T-helper 22 cell (primary cell): ENCODE measurements at places on chromosomes 11 and 22.

DNA sequence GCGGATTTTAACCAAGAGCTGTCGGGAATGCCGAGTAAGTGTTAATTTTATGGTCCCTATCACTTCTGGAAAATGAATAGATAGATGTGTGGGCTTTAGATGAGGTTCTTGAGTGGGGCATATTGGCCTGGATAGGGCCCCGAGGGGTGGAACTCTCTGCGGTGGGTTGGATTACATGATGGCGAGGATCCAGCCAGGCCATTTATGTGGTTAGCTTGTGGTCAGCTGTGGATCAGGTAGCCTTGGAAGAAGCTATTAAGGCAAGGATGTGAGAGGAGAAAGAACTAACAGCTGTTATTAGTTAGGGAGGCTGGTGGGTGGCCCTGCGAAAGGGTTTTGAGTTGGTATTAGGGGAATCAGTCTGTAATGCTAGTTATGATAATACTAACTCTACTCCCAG, 268.4 kb downstream of the NELL1 start:
- no peak for DNase-seq

GRCh38 chr11:2207212-2207611, 35.6 kb upstream of the TH start:
- DNase-seq, result no peak

- DNase-seq, result no peak
Observed at GRCh38 chr11:61610905-61611304, 30.0 kb upstream of the SYT7 start.

- DNase-seq, result no peak
Observed at GRCh38 chr11:15835788-15836411, 520.4 kb downstream of the SOX6 start.

DNA sequence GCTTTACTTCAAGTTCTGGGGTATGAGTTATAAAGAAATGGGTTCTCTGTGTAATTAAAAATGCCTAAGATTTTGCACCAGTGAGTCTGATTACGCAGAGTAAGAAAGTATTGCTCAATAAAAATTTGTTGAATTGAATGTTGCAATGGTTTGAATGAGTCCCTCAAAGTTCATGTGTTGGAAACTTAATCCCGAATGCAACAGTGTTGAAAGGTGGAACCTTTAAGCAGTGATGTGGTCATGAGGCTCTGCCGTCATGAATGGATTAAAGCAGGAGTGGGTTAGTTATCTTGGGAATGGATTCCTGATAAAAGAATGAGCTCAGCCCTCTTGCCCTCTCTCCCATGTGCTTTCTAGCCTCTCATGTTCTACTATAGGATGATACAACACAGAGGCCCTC, 52.6 kb upstream of the SESN3 start:
- DNase-seq, result no peak

- no peak for DNase-seq
Observed at GRCh38 chr11:82906236-82906635, 4.7 kb downstream of the DDIAS start.

DNA sequence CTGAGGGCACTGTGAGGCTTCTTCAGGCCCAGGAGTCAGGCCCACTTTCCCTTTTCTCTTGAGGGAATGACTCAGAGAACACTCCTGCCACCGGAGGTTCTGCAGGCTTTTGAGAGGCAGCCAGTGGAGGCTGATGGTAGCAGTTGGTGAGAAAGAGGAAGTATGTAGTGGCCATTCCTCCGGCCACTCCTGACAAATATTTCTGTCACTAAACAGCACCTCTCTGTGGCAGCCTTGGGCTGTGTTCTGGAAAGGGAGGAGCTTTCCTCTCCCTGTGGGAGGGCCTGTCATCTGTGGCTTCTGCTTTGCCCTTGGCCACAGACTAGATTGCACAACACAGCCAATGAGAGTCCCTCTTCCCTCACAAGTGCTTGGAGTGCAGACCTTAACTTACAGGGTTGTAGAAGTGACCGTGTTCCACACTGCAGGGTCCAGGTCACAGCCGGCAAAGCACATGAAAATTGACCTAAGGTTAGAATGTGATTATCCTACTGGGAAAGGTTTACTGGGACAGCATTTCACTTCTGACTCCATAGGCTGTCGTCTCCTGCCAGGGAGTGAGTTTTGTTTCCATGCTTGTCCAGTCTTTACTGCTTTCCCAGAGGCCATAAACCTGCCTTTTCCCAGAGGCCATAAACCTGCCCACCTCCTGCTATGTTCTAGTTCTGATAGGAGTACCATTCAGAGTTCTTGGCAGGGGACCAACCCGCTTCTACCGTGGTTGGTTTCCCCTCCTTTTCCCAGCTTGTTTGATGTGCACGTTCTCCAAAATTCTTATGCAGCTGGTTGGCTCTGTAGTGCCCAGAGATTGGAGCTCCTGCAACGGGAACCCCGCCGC, 33.3 kb downstream of the MARK2 start:
- DNase-seq, result no peak

GRCh38 chr22:28032861-28033260, 113.8 kb upstream of the PITPNB start:
- DNase-seq, result no peak

DNA sequence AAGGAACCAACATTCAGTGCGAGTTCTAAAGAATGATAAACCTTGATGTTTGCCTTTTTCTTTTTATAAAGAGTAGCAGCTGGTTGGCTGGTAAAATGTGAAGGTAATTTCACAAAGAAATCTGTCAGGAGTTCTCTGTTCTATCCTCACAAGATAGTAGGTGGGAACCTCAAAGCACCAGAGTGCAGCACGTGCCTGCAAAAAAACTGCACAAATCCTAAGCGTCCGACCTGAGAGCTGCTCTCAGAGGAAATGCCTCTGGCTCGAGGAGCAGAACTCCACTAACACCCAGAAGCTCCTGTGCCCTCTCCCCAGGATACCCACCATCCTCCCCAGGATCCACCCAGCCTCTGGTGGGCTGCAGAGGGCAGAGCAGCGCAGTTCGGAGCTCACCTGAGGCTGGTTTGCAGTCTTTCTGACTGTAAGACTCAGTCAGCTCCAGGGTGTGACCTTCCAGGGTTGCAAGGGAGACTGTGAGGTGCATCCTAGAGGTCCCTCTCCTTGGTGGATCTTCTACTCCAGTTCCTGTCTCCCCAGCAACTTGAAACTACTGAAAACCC, 23.5 kb downstream of the PRDM10 start:
- no peak for DNase-seq

DNA sequence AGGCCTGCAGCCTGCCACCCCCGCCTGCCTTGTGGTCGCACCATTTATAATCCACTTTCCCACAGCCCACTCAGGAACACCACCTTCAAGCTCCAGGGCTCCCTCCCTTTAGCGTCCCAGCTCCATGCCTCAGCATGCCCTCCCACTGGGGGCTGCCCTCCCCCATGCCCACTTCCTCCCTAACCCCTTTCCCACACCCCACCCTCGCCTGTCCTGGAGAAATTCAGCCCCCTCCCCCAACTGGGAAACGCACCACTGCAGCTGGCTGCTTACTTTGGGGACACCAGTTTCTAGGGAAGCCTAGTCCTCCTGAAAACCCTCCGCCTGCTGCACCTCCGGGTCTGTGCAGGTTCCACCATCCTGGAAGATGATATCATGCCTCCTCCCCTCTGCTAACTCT, 3.4 kb upstream of the YPEL1 start:
- DNase-seq, result no peak

DNA sequence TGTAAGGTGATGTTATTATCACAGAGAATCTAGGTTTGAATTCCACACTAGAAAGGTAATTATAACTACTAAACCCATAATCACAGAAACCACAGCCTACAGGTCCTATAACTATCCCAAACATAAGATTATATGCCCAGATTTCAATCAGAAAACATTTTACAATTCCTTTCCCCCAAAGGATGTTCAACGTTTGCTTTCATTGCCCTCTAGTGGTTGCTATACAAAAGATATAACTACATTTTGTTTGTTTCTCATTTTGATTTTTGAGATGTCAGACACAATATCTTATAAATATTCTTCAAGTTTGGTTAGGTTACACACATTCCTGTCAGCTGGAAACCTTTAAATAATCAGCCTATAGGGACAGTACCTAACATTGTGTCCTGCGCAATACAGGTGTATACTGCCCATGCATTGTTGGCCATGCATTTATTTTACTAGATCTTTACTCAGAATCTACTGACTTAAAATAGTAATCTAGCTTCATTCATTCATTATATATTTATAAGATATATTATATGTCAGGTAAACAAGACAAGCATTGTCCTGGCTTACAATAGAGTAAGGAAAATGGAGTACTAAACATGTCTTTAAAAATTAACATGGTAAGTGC, 530.5 kb upstream of the CCDC90B start:
- no peak for DNase-seq

DNA sequence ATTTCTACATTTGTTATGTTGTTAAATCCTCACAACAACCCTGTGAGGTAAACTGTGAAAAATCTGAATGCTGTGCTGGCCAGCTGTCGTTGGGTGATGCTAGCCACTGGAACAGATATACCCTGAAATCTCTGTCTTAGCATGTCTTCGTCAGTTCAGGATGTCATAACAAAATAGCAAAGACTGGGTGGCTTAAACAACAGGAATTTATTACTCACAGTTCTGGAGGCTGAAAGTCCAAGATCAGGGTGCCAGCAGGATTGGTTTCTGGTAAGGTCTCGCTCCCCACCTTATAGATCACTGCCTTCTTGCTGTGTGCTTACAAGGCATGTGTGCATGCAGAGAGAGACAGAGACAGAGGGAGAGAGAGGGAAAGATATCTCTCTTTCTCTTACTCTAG, 211.7 kb downstream of the C11orf91 start:
- DNase-seq, result no peak

DNA sequence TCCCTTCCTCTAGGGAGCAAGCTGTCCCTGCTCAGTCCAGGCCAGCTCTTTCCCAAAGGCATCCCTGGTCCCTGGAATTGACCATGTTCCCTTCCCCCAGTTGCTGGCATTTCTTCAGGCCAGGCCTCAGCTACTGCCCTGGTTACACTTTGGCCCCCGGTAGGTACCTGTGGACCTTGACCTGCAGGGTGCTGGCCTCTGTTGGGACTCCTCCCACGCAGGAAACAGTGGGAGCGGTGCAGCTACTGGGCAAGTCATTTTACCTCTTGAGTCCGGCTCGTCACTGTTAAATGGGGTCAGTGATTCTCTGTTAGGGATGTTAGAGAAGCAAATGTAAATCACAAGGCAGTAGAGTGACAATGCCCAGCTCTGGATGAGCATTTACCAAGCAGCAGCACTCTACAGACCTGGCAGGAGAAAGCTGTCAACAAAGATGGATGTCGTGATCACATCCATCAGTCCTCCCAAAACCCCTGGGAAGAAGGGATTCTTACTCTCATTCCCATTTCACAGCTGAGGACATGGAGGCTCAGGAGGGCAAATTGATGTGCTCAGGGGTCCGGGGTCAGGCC, 16.9 kb downstream of the MYO7A start:
- DNase-seq, result no peak

- DNase-seq, result no peak
Observed at GRCh38 chr11:72411623-72412419, 22.5 kb downstream of the CLPB start.

DNA sequence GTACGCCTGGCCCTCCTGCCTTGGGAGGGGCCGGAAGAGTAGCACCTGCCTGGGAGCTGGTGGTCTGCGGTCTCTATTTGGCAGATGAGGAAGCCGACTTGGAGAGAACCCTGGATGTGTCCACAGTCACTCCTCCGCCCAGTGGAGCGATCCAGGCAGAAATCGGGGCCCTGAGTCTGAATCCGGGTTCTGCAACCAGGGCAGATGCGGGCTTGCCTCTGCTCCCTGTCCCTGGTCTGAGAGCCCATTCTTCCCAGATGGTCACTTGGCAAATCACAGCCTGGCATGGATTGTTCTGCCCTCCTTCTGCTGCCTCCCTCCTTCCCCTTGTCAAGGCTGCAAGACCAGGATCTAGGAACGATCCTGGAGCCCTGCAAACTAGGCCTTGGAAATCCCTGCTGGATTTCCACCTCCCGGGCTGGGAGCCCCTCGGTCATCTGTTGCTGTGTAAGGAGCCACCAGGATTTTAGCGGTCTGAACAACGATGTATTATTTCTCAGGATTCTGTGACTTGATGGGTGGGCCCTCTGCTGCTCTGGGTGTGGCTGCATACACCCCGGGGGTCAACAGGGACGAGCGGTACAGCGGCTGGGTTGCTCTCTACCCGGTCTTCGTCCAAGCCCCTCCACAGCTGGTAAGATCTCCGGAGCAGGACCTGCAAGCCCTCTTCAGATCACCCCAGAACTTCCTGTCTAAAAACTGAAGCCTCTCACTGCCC, 2.0 kb upstream of the ASCL2 start:
- no peak for DNase-seq

GRCh38 chr11:75946531-75947530, 131.8 kb downstream of the UVRAG start:
- no peak for DNase-seq

DNA sequence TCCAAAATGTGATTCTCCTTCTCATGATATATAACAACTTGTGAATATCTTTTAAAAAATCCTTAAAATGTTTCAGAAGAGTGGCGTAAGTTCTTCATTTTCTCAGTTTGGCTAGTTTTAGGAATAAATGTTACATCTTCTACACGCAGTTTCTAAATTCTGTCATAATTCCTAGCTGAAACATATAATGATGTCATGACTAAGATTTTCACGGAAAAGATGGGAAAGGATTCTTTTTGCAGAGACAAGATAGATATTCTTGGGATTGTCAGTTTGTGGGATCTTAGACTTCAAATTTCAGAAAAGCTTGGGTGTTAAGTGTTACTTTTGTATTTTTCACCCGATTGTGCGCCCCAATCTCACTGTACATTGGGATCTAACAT, 1.7 kb downstream of the EED start:
- no peak for DNase-seq

GRCh38 chr11:117299351-117300282, 8.5 kb downstream of the BACE1-AS start:
- DNase-seq, result no peak

DNA sequence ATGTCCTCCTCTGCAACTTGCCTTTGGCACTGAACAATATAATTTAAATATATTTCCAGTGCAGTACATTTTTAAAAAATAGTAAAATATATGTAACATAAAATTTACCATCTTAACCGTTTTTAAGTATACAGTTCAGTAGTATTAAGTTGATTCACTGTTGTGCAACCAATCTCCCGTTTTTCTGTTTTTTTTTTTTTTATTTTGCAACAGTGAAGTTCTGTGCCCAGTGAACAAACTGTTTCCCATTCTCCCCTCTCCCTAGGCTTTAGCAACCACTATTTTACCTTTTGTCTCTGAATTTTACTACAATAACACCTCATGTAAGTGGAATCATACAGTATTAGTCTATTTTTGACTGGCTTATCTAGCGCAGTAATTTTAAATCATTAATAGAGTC, 13.8 kb downstream of the PRRG4 start:
- no peak for DNase-seq

GRCh38 chr11:63791495-63792167, 21.6 kb upstream of the SPINDOC start:
- DNase-seq, result no peak

DNA sequence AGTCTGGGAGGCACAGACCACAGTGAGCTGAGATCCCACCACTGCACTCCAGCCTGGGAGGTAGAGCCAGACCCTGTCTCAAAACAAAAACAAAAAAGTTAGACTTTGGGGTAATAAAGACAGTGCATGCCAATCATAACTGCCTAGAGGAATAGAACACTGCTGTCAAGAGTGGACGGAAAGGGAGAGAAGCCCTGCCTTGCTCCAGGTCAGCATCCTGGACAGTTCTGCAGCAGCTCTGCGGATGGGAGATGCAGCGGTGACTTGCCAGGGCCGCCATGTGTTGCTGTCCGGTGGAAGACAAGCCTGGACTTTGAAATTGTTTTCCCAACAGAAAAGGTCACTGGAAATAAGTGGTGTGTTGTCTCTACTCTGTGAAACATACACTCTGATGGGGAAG, 618.2 kb downstream of the TBC1D22A start:
- no peak for DNase-seq

GRCh38 chr22:39731881-39732555, 161.5 kb downstream of the CACNA1I start:
- DNase-seq, result no peak

GRCh38 chr11:61403658-61404057, 11.3 kb downstream of the TMEM216 start:
- DNase-seq, result no peak
